Gastroesophageal sphincter (tissue), 4 donors: ENCODE measurements at places on chromosomes 7 and 10. TPM values are rescaled to one million over a fixed set of nuclear protein-coding genes. Genes with fewer than 3 reads are reported as not detected.

Gene EPHB6
- 8.5 TPM for total RNA-seq

Gene OR13A1
- total RNA-seq = not detected

Gene TCAF2
- total RNA-seq = 3.4 TPM

GRCh38 chr7:16638282-16639280 is 7.0 kb downstream of the ANKMY2 start:
- no peak for ATAC-seq

DNA sequence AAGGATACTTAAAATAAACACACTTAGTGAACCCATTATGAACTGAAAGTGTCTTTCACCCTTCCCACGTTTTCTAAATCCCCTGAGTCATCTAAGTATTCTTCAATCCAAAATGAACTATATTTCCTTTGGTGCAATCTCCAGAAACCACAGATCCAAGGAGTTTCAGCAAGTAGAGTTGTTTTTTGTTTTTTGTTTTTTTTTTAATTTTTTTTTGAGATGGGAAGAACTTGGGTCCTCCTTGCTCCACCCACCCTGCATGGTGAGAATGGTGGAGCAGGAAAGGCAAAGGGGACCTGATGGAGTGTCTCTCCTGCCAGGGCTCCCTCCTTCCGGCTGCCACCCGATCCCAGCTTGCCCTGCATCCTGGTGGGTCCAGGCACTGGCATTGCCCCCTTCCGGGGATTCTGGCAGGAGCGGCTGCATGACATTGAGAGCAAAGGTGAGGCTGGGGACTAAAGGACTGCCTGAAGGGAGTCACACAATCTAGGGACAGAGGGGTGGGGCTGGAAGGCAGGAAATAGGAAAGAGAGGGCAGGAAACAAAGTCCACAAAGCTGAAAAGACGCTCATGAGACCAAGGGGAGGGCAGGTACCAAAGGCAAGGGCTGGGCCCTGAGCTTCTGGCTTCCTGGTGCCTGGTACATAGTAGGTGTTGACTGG is 12.1 kb downstream of the ATG9B start:
- ATAC-seq = no peak

GRCh38 chr7:134279898-134280297 is 36.8 kb downstream of the SLC35B4 start:
- ATAC-seq = no peak

DNA sequence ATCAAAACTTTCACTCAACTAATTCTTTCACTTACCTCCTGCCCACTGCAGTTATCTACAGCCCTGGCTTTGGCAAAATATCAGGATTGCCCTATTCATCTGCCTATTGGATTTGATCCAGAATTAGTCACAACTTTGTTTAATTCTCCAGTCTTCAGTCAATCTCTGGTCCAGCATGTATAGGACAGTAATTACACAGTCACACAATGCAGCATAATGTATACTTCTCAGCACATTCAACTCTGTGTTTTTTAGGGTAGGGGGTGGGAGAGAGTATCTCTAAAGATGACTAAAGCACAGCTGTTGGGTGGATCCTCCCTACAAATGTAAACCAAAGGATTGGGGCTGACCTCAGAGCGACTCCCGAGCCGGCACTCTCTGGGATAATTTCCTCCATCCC is 17.7 kb upstream of the NRP1 start:
- no peak for ATAC-seq

DNA sequence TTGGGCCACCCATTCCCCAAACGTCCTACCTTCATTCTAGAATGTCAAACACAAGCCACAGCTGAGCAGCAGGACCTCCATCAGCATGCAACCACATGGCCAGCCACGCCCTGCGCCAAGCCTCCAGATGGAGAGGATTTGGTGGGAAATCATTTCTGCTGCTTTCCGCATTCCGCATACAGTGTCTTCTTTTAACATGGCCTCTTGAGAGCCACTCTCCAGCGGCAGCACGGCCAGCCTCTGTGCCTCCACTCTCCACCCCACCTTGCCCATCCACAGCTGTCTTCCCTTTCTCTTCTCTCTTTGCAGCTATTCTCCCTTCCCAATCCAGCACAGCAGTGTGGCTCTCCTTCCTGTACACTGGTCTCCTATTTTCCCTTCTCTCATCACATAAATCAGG is 389.1 kb downstream of the PAXIP1 start:
- no peak for ATAC-seq

- ATAC-seq = no peak
Measured at GRCh38 chr10:114540236-114540635, 117.8 kb downstream of the ABLIM1 start.

GRCh38 chr10:112519133-112519761 is 72.2 kb downstream of the VTI1A start:
- ATAC-seq = no peak
